NCI-H1930 (cell line): ENCODE measurements at places on chromosomes 2 and 18.

DNA sequence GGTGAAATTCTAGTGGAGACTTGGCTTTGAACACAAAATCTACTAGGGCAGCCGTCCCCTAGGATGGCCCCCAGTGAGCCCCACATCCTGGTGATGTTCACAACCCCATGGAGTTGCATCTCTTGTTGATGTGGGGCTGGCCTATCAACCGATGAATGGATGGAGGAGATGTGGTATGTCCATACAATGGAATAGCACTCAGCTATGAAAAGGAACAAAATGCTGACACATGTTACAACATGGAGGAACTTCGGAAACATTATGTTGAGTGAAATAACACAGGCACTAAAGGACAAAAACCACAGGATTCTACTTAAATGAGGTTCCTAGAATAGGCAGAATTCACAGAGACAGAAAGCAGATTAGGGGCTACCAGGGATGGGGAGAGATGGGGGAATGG lies 80.1 kb upstream of the ASAP2 start:
- no peak for DNase-seq

- DNase-seq: peak; percentile 16
Measured at GRCh38 chr2:129319422-129319717, 660.1 kb upstream of the RAB6C start.

GRCh38 chr18:47100212-47100831 lies 50.0 kb downstream of the HDHD2 start:
- DNase-seq: peak; percentile 54

DNA sequence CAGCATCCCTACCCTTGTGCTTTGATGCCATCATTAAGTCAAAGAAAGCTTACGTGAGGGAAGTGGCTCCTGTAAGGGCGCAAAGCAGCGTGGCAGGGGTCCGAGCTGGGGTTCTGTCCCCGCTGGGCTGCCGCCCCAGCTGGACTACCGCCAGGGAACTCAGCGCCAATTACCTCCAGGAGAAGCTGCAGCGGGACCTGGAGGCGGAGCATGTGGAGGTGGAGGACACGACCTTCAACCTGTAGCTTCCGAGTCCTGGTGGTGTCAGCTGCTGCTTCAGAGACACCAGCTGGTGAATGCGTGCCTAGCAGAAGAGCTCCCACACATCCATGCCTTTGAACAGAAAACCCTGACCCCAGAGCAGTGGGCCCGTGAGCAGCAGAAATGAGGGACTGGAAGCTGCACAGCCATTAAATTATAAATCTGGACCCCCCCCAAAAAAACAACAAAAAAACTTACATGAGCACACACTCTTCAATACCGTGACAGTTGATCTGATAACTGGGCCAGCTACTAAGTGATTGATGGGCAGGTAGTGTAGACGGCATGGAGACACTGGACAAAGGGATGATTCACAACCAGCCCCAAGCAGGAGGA lies 20.1 kb upstream of the YES1 start:
- no peak for DNase-seq

DNA sequence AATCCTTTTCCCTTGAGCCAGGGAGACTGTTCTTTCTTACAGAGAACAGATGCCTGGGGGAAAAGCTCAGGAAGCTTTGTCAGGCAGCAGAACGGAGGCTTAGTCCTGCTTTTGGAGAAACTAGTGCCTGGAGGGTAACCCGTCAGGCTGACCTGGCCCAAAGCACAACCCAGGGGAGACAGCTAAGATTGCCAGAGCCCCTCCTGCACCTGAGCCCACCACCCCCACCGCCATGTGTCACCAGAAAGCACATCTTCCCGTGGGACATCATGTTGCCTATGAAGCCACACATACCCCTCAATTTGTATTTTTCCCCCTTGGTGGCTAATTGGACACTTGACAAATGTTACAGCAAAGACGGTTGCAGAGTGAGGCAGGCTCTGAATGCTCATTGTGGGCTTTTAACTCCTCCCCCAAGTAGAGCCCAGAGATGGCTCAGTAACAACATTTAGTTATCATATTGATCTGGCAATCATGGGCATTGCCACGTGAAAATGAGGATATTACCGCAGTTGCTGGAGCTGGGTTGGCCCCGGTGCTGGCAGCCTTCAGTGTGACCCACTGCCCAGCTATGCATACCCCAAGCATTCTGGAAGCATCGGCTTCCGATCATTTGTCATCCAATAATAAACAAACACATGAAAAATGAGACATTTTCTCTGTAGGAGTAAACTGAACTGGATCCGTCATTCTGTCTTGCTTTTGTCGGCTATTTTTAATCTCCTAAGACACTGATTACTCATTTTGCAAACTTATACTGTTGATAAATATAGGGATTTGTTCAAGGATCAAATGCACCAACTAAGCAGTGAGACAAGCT lies 229.5 kb downstream of the ATAD2B start:
- no peak for DNase-seq

DNA sequence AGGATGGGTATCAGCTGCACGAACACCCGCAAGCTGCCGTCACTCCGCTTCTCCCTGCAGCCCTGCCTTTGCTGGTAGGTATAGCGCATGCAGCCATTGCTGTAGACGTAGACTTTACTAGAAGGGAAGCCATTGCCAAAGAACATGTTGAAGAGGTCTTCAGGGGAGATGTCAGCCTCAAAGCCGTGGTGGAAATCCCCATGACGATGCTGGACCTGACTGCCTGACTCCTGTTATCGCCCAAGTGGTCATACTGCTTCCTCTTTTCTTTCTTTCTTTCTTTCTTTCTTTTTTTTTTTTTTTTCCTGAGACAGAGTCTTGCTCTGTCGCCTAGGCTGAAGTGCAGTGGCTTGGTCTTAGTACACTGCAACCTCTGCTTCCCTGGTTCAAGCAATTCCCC lies 68.7 kb upstream of the SPRED2 start:
- DNase-seq: no peak

DNA sequence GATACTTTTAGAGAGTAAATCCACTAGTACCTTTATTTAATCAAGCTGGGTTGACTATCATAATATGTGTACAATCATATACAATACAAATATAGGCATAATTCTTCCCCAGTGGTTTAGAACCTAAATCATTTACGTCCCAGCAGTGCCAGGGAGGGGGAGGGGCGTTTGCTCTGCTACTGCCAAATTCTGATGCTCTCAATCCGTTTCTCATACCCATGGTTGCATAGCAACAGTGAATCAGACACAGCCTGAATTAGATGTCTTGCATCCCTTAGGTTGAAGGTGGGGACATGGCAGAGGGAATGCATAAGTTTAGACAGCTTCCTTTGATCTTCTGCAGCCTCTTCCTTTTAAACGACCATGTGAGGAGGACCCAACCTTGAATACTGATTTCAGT lies 135.4 kb downstream of the ABCA12 start:
- DNase-seq: no peak

GRCh38 chr2:42754021-42754775 lies 9.7 kb downstream of the OXER1 start:
- no peak for DNase-seq

GRCh38 chr2:150120326-150120955 lies 367.0 kb downstream of the RND3 start:
- no peak for DNase-seq

DNA sequence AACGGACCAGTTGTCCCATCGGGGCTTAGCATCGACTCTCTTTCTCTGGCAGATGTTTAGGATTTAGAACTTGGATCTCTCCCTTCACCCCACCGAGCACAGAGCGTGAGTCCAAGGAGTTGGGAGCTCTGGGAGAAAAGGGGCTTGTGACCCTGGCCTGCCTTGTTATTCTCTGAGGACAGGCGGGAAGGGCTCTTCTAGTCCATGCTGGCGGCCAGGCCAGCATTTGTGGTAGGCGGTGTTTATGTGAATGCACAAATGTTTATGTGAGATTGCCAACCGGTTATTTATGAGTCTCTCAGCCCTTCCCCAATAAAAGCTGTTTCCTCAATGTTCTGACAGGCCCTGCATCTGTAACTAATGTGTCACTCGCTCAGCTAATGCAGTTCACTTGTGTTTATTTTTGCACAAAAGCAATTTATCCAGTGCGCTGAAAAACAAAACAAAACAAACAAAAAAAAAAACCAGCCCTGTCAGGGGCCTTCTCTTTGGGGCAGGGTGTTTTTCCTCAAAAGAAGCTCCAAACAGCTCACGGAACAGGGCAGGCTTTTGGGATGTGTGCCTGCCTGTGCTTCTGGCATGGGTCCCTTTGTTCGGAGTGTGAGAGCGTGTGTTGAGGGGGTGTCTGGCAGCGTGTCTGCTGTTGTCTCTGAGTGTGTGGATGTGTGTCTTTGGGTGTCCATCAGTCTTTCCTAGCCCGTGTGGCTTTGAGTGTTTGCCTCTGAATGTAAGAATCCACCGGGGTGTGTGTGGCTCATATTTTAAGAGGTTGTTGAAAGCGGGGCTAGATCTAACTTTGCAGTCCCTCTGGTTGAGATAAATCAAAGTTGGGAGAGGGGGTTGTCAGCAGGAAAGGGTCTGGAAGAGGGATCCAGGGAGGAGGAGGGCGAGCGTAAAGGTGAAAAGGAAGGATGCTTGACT lies 52.8 kb upstream of the HAAO start:
- no peak for DNase-seq

- DNase-seq: no peak
Measured at GRCh38 chr2:37809525-37809924, 115.6 kb upstream of the RMDN2 start.

- no peak for DNase-seq
Measured at GRCh38 chr2:130836501-130837174, at the start of gene ARHGEF4. Gene ARHGEF4, plus strand, starts transcription at chr2:130836914. Its CDS starts 40 bp downstream, at chr2:130836954.

DNA sequence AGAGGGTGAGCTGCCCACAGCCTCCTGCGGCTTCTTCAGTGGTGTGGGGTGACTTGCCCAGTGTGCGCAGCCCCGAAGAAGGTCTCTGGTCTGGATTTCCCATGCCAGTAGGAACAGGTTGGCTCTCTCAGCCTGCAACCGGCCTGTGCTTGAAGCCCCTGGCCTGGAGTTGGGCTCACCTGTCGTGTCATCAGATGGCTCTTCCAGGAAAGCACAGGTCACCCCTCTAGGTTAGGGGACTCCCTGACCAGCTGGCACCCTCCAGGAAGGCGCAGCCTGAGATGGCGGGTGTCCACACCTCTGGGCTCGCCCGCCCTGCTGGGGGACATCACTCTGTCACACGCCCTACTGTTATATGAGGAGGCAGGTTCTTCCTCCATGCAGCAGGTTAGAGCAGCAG lies 179.8 kb downstream of the SEPTIN10 start:
- DNase-seq: no peak
